Stomach (tissue), 19 donors: ENCODE measurements at places on chromosomes 7 and 10. TPM values are rescaled to one million over a fixed set of nuclear protein-coding genes. Genes with fewer than 3 reads are reported as not detected.
A peak's percentile ranks its signal among the peaks of the same experiment; 100 is the strongest.

DNA sequence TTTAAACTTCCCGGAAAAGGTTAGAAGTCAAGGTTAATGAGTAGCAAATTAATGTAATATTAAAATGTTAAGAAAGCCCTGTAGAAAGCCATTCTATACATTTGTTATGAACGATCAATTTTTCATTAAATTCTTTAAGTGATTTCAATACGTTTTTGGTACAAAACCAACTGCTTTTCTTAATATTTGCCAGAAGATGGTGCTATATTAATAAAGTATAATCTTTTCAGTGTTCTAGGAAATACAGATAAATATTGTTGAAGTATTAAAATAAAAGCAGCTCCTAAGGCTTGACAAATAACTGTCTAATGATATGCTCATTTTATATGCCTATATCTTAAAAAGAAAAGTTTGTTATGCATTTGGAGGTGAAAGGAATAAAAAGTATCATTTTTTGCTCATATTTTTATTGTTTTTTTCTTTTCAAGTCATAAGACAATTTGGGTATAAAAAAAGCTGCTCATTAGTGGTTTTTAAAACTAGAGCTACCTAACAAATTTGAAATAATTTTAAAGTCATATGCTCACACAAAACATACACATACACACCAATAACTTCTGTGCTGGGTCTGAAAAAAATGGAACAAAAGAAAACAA is 130.3 kb upstream of the POT1 start:
- no peaks in the 10 kb centered on the region for H3K27me3 ChIP-seq
- DNase-seq = no peak
- no peak overlapping the region for H3K27ac ChIP-seq

DNA sequence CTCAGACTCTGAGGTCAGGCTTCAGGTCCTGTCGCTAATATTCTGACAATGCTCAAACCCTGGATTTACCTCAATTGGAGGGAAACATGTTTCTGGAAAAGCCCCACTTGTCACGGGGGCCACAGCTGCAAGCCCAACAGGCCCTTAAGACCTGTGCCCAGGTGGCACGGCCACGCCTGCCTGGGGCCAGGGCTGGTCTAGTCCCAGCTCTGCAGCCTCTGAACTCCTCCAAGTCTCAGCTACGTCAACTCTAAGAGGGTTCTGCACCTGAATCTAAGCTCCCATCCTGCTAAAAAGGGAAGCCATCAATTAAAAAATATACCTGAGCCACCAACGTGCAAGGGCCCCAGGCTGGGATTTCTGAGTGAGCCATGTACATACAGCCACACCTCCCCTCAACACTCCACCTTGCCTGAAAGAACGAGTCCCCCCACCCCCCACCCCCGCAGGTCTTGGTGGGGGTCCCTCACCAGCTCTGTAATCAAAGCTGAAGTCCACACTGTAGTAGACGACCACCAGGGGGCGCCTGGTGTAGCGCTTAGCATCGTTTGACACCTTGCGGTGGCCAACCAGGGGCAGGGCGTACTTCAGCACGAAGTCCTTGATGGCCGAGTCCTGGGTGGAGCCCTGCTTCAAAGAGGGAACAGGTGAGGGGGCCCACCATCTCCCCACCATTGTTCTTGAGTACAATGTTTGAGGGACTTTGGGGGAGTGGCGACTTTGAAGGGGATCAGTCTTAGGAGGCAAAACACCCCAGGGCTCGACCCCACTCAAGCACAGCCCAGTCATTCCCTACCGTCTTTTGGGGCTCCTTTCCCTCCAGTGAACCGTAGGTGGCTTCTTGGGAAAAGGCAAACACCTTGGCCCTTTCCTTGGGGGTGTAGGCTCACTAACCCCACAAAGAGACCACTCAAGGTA is 22.6 kb downstream of the PDIA4 start:
- no peak overlapping the region for H3K4me3 ChIP-seq
- no peaks in the 10 kb centered on the region for H3K4me1 ChIP-seq
- peaks cover 88% of the 10 kb centered on the region for H3K36me3 ChIP-seq
- peak; percentile 88 for DNase-seq
- no peaks in the 10 kb centered on the region for H3K27me3 ChIP-seq
- no peak overlapping the region for H3K27ac ChIP-seq

GRCh38 chr10:95536017-95536416 is 25.2 kb downstream of the SORBS1 start:
- H3K4me1 ChIP-seq = peaks cover 83% of the 10 kb centered on the region
- no peaks in the 10 kb centered on the region for H3K36me3 ChIP-seq
- no peak overlapping the region for H3K4me3 ChIP-seq

The SEC31B gene
- 47.4 TPM for total RNA-seq

The MTPN gene
- total RNA-seq = 99.3 TPM

- H3K27me3 ChIP-seq = no peaks in the 10 kb centered on the region
- no peaks in the 10 kb centered on the region for H3K4me1 ChIP-seq
- no peak for DNase-seq
Measured at GRCh38 chr7:33243319-33243881, 114.0 kb downstream of the BBS9 start.

DNA sequence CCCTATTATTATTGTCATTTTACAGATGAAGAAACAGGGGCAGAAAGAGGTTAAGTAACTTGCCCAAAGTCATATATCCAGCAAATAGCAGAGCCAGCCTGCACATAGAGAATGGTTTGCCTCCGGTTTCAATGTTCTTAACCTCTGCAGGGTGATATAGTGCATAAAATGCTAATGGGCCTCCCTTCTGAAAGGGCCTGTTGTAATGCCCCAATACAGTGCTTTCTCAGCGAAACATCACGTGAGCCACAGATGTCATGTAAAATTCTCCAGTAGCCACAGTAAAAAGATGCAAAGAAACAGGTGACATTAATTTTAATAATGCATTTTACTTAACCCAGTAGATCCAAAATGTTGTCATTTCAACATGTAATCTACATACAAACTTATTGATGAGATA is 38.1 kb downstream of the LRGUK start:
- no peaks in the 10 kb centered on the region for H3K36me3 ChIP-seq
- DNase-seq = no peak

GRCh38 chr10:111600772-111601171 is 523.9 kb downstream of the ADRA2A start:
- peak; percentile 45 for DNase-seq
- H3K36me3 ChIP-seq = no peaks in the 10 kb centered on the region
- no peaks in the 10 kb centered on the region for H3K27me3 ChIP-seq
- no peaks in the 10 kb centered on the region for H3K4me1 ChIP-seq
- no peak overlapping the region for H3K27ac ChIP-seq

The FXYD4 gene
- total RNA-seq = not detected

The TFPI2 gene
- not detected for total RNA-seq

- no peaks in the 10 kb centered on the region for H3K36me3 ChIP-seq
- DNase-seq = no peak
Measured at GRCh38 chr10:131692176-131692575, 208.6 kb upstream of the PPP2R2D start.

The OIT3 gene
- 0.37 TPM for total RNA-seq
